ENCODE measurements at places on chromosomes 5 and 9.

DNA sequence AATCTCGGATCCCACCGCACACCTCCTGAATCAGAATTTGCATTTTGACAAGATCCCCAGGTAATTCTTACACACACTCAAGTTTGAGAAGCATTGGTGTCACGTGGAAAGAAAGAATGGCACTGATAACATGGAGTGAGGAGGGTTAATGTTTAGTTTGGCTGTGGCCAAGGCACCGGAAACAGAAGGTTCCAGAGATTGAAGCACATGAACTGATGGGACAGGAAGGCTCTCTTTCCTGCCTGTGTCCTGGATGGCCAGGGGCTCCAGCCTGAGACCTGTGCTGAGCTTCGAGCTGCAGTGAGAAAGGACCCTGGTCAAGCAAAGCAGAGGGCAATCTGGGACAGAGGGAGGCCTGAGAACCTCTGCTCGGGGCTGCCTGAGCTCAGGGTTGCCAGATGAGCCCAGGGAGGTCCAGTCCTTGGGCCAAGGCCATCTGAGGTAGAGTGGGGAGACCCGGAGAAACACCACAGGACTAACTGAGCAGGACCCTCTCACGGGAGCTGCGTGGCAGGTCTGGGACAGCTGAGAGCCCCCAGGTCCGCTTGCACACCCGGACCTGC lies 27.3 kb downstream of the AFAP1L1 start:
- no peak for DNase-seq

GRCh38 chr5:176420972-176421544 lies 4.7 kb upstream of the CLTB start:
- DNase-seq: no peak

GRCh38 chr5:33212439-33212838 lies 228.3 kb upstream of the TARS1 start:
- DNase-seq: no peak

DNA sequence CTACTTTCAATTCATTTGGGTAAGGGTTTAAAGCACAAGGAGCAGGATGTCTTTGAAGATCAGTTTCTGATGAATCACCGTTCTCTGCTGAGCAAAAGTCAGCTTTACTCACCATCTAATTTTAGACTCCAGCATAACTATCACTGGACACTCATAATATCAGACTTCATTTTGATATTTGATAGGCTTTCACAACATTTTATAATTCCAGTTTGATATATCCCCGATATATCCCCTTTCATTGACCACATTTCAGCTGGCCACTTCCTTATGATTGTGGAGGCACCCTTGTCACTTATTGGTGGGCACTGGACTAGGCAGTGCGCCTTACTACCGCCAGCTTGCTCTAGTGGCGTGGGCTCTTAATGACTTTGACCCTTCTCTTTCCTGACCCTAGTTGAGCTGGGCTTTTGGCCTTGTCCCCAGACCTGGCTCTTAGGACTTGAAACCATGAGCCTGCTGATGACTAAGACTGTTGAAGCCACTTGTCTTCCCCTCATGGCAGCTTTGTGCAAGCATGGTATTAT lies 46.8 kb downstream of the CYSTM1 start:
- DNase-seq: no peak

GRCh38 chr5:126812199-126812570 lies 35.2 kb downstream of the LMNB1 start:
- no peak for DNase-seq

GRCh38 chr9:69213647-69214046 lies 39.6 kb downstream of the TJP2 start:
- no peak for DNase-seq

- no peak for DNase-seq
These were observed 51.2 kb downstream of the INVS start for GRCh38 chr9:100150214-100150613.

DNA sequence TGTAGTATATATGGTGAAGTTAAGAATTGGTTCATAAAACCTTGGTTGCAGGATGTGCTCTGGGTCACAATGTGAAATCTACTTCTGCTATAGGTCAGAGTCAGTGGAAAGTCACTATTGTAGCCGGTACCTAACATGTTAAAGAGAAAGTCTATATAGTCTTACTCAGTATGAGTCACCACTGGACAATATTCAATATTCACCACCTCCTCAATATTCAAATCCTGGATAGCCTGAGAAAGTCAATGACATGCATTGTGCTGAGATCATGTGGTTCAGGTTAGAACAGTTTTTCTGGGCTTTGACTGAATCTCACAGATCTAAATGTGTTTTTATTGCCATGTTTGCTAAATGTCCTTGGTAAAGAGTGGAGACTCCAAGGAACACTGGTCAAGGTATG lies 108.8 kb downstream of the HMHB1 start:
- no peak for DNase-seq

- no peak for DNase-seq
These were observed 327.2 kb upstream of the NREP start for GRCh38 chr5:112084149-112084548.

DNA sequence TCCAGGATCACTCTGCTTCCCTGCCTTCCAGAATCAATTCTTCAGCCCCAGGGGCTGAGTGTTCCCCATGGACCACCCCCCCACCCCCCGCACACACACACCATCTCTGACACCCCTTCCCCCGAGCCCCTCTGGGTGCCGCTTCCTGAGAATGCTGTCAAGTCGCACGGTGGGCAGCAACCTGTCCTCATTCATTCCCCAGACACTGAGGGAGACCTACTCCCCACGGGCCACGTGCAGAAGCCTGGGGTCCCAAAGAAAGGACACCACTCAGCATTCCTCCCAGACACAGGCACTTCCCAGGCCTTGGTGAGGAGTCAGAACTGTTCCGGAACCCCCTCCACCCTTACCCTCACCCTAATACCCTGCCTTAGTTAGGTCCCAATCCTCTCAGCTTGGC lies 12.8 kb downstream of the CPLX2 start:
- DNase-seq: no peak

DNA sequence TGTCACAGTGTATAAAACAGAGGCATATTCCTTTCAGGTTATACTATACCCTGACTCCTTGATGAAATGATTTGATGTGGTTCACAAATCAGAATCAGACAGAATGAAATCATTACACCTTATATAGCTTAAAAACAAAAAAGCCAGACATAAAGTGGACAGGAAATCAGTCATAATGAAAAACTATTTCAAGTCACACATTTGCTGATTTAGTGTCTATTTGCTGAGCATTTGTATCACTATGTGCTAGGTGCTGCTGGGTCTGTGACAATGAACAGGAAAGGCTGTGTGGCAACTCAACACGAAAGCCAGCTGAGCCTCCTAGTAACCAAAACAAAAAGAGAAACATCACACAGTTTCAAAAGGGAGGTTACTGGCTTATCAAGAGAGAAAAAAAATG lies 194.0 kb downstream of the EFNA5 start:
- DNase-seq: no peak

DNA sequence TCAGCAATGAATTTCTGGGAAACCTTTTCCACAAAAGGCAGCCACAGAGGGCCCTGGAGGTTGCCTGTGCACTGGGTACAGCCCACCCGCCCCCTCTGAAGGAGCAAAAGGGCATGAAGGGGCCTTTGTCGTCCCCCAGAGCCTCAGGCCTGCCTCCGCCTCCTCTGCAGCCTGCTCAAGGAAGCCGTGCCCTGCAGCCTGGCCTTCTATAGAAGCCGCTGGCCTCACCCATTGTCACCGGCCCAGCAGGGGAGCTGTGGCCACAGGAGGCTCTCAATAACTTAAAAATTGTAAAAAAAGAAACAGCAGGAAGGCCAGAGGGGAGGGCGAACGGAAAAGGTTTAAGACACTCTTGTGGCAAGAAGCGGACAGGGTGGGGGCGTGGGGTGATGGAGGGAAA lies 213.3 kb downstream of the IRX2 start:
- DNase-seq: peak; percentile 88

GRCh38 chr5:92998456-92998855 lies 582.6 kb downstream of the NR2F1-AS1 start:
- no peak for DNase-seq

GRCh38 chr5:157611571-157612476 lies 36.2 kb upstream of the ADAM19 start:
- DNase-seq: peak; percentile 4

GRCh38 chr5:32390819-32391591 lies 53.5 kb downstream of the ZFR start:
- no peak for DNase-seq

- no peak for DNase-seq
These were observed 31.0 kb downstream of the CAMK4 start for GRCh38 chr5:111255169-111255568.

DNA sequence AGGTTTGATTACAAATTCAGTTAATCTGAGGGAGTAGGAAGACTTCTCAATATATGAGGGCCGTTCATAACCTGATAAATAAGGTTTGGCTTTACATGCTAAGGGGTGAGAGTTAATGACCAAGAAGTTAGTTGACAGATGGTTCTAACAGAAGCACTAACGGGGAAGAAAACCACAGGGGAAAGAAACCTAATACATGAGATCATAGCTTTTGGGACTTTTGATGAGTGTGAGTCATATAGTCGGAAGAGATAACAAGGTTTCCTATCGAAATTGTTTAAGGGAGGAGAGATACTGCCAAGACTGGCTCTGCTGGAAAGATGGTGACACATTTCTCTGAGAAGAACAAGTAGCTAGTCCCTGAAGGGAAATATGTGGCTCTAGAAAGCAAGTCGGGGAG lies 140.1 kb downstream of the COX7C start:
- DNase-seq: no peak

GRCh38 chr5:172114875-172115422 lies 73.1 kb downstream of the STK10 start:
- DNase-seq: no peak

GRCh38 chr9:122109035-122109813 lies 16.1 kb upstream of the TTLL11 start:
- DNase-seq: no peak

DNA sequence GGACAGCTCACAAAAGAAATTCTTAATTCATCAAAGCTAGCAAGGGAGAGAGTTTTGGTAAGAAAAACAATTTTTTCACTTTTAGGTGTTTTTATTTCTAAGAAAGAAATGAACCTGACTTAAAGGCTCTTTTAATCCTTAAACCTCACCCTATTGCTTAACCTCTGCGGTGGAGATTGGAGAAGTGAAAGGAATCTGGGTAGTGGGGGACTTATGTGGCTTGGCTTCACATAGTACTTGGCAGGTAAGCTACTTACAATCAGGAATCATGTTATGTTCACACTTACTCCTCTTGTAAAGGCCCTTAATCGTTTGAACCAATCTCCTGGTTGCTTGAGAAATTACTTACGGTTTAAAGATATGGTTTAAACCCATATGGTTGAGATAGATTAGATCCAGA lies 104.8 kb downstream of the ISOC1 start:
- DNase-seq: no peak

- DNase-seq: no peak
These were observed 79.6 kb upstream of the KLF4 start for GRCh38 chr9:107569174-107569573.

DNA sequence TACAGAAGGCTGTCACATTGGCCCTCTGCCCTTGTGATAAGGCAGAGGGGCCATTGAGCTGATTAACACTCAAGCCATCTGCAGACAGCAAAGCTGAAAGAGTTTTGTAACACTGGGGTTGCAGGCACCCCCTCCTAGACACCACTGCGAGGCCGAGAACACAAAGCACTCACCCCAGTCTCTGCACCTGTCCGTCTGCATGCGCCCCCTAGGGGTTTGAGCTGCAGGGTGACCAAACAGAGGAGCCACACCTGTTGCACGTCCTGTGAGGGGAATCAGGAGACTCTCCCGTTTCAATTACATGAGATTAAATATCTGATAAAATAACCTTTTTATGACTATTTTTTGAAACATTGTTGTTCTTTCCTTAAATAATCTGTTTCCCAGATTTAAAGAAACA lies 1180.4 kb downstream of the CDH9 start:
- peak; percentile 37 for DNase-seq

- peak; percentile 76 for DNase-seq
These were observed at the start of gene MEGF10 for GRCh38 chr5:127290019-127290945. MEGF10 (plus strand) TSS chr5:127290796; CDS start chr5:127331309, 40,513 bp downstream.

DNA sequence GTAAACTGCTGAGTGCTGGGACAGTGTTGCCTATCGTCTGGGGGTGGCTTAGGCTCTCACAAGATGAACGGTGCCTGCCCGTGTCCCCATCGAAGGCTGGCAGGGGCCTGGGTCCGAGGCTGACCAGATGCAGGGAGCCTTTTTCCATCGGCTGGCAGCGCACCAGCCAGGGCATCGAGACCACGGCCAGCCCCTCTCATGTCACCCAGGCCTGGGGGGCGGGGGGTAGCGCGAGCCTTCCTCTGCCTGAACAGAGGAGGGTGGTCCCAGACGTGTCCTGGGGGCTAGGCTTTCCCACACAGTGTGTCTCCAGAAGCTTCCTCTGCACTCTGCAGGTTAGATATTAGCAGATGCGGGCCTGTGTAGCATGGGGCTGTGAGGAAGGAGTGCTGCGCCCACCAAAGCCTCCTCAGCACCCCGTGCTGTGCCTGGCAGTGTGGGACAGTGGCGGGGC lies 17.3 kb downstream of the FGD3 start:
- no peak for DNase-seq

DNA sequence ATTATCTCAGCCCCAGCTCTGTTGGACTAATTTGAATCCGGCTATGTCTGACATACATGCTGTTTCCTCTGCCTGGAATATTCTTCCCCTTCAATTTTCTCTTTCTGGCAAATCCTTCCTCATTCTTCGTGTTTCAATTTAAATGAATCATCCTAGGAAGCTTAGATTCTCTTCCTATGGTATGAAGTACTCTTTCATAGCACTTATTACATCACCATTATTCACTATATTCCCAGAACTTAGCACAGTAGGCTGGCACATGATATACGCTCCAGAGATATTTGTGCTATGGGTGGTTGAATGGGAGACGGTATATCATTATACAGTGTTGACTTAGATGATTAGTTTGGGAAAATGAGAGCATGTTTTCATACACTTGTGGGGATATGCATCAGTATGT lies 91.0 kb upstream of the JAK2 start:
- no peak for DNase-seq

DNA sequence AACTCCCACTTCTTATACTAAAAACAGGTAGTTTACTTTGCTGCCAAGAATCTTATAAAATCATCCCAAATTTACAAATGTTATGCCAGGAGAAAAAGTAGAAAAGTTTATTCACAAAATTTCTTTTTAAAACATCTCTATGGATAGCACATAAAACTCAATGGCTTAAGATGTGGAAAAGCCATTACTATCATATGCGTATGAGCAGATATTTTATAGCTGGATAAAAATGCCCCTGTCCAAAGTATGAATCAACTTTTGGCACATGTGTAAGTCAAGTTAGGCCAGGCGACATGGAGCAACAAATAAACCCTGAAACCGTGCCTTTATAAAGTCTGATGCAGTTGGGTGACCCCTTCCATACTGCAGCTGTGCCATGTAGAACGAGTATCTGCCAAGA lies 38.6 kb upstream of the FBP1 start:
- no peak for DNase-seq
